Activated T-cell treated with anti-CD3 and anti-CD28 coated beads, Interleukin-2, amount 50 U/mL, for 4 hours (primary cell): ENCODE measurements at places on chromosomes 16 and 17. TPM values are rescaled to one million over a fixed set of nuclear protein-coding genes. Genes with fewer than 3 reads are reported as not detected.

GRCh38 chr17:80223142-80223815 lies 3.1 kb downstream of the SLC26A11 start:
- no peak for DNase-seq

DNA sequence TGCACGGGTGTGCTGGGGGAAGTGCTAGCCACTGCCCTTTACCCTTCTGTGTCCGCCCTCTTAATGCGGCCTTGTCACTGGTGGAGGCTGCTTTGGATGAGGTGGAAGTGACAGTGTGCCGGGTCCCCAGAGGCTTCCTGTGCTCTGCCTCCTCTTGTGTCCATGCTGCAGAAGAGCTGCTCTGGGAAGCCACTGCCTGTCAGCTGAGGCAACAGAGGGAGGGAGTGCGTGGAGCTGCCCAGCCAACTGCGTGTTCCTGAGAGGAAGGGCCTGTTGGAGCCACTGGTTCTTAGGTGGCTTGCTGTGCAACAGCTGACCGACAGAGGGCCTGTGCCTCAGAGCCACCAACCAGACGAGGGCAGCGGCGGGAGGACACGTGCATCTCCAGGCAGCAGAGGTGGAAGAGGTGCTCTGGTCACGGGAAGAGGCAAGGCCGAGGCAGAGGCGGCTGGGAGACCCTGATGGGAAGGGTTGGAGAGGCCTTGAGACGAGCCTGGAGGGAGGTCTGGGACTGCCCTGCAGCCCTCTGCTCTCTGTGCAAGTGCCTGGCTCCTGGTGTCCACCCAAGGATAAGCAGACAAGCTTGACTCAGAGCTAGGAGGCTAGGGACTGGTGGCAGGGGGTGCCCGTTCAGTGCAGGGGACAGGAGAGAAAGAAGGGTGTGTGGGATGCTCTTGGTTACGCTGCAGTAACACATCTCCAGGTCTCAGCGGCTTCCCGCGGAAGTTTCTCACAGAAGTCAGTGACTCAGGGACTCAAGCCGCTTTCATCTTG lies 25.4 kb downstream of the B9D1 start:
- DNase-seq, result no peak

The TMC7 gene
- not detected for total RNA-seq

DNA sequence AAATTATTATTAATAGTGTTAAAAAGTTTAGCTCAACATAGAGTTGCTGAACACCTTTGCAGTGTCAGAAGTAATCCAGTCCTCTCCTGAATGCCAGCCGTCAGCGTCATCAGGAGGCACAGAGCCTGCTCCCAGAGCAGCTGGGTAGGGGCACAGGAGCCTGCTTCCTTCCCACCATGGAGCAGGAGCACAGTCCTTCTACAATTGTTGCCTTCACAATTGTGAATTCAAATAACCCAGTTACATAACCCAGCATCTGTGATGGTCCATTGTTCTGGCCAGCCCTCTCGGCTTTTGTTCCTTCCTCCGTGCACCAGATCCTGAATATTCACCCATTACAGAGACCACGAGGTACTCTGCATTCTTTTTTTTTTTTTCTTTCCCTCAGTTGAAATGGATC lies 393.9 kb upstream of the MAF start:
- DNase-seq, result no peak

The PAQR4 gene
- total RNA-seq, result 24.9 TPM

DNA sequence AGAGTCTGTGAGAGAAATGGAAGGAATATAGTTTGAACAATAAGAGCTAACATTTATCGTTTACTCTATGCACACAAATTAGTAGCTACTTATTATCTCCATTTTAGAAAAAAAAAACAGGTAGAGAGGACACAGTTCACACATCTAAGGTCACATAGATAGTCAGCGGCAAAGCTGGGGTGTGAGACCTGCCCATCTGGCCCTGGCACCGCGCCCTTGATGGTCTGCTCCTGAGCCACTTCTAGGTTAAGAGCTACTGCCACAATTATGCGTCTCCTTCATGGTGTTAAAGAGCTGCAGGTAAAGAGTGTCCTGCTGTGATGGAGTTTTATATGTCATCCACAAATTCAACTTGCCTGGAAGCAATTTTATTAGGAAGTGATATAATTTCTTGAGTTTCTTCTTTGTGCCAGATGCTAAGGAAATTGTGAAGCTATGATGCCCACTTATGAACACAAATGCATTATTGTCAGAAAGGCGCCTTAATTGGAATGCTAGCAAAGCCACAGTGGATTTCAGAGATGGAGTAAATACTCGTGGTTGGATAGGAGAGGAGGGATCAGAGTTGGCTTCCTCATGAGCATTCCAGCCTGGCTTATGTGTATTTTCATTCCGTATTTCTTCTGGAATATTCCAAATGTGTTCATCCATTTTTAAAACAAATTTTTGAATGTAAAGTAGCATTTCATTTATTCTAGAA lies 21.3 kb upstream of the MFSD6L start:
- DNase-seq, result no peak

GRCh38 chr17:38996660-38997337 lies 29.6 kb upstream of the FBXO47 start:
- no peak for DNase-seq

DNA sequence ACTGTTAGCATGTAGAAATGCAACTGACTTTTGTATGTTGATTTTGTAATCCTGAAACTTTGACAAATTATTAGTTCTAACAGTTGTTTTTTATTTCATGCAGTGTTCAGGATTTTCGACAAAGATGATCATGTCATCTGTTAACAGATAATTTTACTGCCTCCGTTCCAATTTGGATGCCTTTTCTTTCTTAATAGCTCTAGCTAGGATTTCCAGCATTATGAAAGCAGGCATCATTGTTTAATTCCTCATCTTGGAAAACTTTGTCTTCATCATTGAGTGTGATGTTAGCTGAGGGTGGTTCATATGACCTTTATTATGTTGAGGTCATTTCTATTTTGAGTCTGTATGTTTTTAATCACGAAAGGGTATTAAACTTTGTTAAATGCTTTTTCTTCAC lies 31.9 kb downstream of the RMI2 start:
- no peak for DNase-seq

DNA sequence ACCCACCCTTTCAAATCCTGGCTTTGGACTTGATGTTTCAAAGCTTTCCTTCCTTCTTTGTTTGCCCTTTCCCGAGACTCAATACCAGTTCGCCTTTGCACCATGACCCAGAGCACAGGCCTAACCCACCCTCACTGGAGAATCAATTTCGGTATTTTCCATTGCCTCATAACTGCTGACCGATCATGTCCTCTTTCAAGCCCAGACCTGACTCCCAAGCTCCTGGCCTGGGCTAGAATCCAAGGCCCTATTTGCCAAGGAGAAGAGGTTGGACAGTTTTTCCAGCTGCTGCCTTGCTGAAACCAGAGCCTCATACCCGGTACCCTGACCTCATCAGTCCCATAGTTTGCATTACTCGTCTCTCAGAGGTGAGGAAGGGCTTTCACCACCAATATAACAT lies 35.3 kb upstream of the HELZ start:
- no peak for DNase-seq

The SRL gene
- not detected for total RNA-seq

DNA sequence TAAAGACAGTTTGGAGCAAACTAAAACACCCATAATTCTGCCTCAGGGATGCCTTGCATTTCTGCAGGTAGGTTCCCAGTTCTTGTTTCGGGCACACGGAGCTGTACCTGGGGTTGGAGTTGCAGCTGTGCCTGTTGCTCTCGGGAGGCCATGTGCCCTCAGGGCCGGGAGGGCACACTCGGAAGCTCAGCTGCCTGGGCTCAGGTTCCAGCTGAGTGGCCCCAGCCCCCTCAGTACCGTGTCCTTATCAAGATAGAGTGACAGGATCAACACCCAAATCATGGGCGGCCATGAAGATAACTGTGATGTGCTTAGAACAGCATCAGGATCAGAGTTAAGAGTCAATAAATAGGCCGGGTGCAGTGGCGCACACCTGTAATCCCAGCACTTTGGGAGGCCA lies 107.9 kb downstream of the SNX29 start:
- DNase-seq, result no peak

DNA sequence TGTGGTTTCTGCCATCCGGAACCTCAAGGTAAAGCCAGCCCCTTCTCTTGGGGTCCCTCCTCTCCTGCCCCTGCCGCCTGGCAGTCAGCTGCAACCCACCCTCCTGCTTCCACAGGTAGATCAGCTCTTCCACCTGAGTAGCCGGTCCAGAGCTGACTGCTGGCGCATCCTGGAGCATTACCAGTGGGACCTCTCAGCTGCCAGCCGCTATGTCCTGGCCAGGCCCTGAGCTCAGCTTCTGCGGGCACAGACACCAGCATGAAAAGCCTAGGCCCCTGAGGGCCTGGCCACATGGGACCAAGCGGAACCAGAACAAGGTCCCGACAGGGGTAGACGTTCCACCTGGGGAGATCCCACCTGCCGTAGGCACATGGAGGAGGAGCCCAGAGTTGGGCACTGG lies 5.5 kb downstream of the PLSCR3 start:
- DNase-seq, result no peak

The PIMREG gene
- total RNA-seq, result 1.9 TPM

The SECTM1 gene
- 3.8 TPM for total RNA-seq

DNA sequence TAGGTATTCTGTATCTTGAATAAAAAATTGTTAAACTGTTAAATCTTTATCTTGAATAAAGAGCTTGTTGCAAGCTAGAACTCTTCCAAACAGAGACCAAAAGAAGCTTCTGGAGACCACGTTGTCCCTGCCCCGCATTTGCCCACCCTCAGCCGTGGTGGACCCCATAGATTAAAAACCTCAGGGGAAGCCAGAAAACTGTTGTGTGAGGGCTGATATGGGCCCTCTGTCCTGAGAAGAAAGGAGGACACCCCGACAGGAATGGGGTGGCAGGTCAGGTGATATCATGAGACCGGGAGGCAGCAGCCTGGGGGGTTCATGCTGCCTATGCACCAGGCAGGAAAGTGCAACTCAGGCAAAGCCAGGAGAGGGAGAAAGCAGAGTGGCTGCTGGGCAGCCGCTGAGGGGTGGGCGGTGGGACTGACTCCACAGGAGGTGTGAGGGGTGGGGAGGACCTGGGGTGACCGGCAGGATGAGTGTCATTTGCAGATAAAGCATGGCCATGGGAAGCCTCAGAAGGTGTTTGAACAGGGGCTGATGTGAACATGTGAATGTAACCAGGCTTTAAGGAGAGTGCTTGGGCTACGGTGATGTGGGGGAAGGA lies 147.8 kb downstream of the IRF8 start:
- DNase-seq, result no peak

DNA sequence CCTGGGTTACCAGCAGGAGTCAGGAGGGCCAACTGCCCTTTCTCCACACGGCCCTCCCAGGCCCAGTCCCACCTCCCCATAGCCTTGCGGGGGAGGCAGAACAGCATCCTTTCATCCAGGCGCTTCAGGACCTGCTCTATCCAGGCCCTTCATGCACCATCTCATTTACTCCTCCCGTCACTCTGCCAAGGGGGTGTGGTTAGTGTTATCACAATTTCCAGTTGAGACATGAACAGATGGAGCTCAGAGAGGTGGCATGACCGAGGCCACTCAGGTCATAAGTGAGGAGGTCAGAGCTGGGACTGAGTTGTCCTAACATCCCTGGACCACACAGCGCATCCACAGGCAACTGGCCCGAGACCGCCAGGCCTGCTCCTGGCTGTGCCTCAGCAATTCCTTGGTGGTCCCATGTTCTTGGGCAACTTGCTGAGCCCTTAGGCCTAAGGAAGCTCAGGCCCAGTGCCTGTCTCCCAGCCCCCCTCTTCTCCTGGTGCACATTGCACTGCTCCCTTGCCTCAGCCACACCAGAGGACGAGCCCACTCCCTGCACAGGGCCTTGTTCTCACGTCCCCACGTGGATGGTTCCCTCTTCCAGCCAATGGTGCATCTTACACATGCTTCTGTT lies 23.8 kb downstream of the C17orf100 start:
- no peak for DNase-seq

DNA sequence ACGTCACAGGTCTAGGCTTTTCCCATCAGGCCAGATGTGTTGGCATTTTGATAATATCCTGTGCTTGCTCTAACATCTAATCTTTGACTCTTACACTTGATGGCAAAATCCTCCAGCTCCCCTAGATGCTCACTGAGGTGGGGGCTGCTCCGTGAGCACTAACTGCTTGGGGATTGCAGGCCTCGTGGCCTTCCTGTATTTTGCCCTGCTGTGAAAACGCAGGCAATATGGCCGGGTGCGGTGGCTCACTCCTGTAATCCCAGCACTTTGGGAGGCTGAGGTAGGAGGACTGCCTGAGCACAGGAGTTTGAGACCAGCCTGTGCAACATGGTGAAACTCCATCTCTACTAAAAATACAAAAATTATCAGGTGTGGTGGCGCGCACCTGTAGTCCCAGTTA lies 9.7 kb upstream of the MLKL start:
- DNase-seq, result no peak

The ASGR2 gene
- total RNA-seq, result not detected

The CD300E gene
- not detected for total RNA-seq

DNA sequence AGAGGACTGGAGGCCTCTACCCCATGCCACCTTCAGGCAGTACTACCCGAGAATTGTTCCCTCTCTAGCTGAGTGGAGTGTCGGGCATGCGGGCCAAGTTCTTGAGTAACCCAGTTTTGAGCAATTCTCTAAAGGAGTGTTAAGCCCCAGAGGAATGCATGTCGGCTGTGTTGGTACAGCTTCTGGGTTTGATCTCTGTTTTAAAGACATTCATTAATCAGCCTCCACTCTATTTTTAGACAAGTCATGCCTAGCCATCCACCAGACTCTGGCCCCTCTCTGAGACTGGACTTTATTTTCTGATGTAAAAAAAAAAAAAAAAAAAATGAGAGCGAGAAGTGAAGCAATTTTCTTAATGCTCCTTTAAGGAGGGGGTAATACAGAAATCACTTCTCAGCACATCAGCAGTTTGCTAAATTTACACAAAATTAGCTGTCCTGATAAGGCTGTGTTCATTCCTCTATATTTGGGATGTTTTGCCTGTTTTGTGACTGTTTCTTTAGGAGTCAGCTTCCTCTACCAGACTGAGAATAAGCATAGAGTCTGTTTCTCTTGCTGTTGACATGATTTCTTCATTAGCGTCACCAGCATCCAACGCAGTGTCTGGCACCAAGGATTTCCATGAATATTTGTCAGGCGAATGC lies 88.7 kb downstream of the AXIN2 start:
- no peak for DNase-seq

The SLC38A8 gene
- total RNA-seq, result not detected

- no peak for DNase-seq
Observed at GRCh38 chr17:8872705-8873435, 5.4 kb upstream of the PIK3R6 start.

The PLA2G10 gene
- not detected for total RNA-seq

- no peak for DNase-seq
Observed at GRCh38 chr17:39198186-39198566, 707 bp upstream of the CACNB1 start.

The TMEM235 gene
- not detected for total RNA-seq

- peak; percentile 63 for DNase-seq
Observed at GRCh38 chr17:2058586-2059546, 4.0 kb downstream of the HIC1 start.

The TEDC2 gene
- total RNA-seq, result 26.0 TPM

GRCh38 chr17:64420143-64420670 lies 28.7 kb upstream of the MILR1 start:
- no peak for DNase-seq

- DNase-seq, result no peak
Observed at GRCh38 chr16:85395207-85395912, 217.8 kb upstream of the GSE1 start.

GRCh38 chr17:66711881-66712321 lies 123.0 kb upstream of the CACNG5 start:
- DNase-seq, result no peak
